ENCODE measurements at places on chromosomes 7 and 10.
A peak's percentile ranks its signal among the peaks of the same experiment; 100 is the strongest.

- DNase-seq: no peak
Measured at GRCh38 chr7:135262623-135263320, 29.1 kb downstream of the STRA8 start.

DNA sequence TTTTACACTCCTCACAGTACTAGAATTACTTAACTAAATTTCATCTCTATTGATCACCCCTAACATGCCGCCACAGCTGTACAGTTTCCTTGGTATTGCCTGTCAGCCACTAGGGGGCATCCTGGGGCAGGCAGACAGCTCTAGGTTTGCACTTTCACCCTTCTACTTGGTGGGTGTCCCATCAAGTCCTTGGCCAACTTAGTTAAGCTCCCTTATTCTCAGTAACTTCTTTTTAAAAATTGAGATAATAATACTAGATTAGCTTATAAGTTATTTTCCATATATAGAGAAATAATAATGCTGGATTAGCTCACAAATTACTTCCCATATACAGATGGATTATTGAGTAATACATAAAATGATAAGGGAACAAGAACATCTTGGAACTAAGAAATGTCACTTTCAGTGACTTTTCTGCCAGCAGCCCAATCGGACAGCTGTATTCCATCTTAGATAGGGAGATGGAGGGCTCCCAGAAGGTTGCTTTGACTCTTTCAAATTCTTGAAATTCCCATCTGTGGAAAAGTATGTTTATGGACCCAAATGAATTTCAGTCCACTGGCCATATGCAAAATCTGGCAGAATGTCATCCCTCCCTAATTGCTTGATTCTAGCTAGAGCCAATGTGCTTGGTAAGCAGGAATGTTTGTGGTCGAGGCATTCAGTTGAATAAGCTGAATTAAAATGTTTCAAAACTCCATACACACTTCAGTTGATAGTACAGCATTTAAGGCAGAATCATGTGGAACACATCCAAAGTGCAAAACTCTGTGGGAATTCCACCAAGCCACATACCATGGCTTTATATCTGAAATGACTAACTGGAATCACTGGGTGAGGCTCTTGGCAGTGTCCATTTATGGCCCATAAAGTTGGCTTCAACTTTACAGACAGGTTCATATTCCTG lies 309.7 kb downstream of the CSTF2T start:
- peak; percentile 66 for DNase-seq

- DNase-seq: no peak
Measured at GRCh38 chr7:23196306-23196705, 14.5 kb downstream of the NUP42 start.

- peak; percentile 74 for DNase-seq
Measured at GRCh38 chr7:128738570-128739047, 550 bp upstream of the CALU start.

DNA sequence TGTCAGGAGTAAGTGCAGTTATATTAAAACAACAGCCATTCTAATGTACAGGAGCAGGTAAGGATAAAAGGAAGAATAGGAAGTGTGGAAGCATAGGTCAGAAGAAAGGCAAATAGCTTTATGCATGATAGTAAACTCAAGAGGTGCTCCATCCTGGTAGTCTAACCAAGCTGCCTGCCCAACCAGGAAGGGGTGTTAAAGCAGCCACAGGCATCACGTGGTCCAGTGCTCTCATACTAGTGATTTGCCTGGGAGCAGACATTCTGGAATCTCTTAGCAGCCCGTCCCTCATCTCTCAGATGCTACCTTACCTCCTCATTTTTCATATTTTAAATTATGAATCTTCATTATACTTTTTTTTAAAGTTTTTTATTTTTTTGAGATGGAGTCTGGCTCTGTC lies 18.5 kb downstream of the ABRAXAS2 start:
- no peak for DNase-seq

DNA sequence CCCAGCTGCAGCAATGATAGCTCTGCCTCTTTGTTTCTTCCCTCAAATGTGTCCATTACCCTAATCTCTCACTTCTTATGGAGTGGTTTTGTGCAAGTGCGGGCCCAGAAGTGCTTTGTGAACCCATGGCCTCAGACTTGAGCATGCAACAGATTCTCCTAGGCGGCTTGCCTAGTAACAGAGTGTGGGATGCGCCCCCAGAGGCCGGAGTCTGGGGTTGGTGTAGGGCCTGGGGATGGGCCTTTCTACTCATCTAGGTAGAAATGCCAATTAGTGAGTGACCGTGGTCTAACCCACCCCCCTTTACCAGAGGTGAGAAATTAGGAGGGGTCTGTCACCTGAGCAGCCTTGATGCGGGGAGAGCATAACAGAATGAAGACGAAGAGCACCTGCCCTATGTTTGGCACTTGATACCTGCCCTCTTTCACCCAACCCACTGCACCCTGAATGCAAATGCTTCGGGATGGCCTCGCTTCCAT lies 7.0 kb upstream of the IGFBP1 start:
- DNase-seq: no peak

- DNase-seq: no peak
Measured at GRCh38 chr10:103445767-103446567, 6.2 kb downstream of the CALHM2 start.

DNA sequence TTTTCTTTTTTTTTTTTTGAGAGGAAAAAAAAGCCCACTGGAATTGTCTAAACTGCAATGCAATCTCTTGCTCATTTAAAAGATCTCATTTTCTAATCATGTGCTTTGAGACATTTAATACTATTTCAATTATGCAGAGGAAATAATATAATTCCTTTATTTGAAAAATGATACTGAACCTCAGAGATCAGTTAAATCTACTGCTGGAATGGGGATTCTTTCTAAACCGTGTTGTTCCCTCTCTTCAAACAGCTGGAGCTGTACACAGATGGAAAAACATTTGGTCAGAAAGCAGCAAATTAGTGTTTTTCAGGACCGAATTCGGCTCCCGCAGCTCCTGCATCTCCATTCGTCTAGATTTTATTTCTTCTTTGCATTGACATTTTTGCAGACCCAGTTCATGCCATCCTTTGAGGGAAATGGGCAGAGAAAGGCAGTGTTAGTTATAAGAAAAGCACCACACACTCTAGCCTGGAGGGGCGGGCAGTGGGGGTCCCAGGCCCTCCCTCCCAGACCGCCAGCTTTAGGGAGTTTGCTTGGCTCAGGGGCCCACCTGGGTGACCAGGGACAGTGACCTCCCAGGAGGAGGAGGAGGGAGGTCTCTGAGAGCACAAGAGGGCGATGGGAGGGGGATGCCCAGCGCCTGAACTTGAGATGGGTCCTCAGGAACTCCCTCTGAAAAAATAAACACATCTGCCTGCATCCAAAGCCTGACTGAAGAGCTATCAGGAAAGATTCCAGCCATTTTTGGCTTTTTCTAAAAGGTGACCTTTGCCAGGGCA lies 32.4 kb downstream of the TRIM8 start:
- no peak for DNase-seq

DNA sequence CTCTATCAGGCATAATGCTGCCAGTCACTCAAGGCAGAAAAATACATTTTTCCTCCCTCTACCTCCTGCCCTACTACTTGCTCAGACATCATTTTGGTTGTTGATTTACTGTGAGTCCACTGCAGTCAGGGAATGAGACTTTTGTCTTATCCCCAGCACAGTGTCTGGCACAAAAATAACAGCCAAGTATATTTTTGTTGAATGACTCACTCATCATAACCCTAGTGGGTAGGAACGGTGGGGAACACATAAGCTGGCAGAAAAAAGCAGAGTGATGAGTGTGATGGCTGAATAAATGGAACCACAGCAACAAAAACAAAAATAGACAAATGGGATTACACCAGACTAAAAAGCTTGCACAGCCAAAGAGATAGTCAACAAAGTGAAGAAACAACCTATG lies 65.8 kb upstream of the LAMB4 start:
- DNase-seq: no peak

GRCh38 chr7:81919494-81919893 lies 149.6 kb upstream of the HGF start:
- DNase-seq: no peak

DNA sequence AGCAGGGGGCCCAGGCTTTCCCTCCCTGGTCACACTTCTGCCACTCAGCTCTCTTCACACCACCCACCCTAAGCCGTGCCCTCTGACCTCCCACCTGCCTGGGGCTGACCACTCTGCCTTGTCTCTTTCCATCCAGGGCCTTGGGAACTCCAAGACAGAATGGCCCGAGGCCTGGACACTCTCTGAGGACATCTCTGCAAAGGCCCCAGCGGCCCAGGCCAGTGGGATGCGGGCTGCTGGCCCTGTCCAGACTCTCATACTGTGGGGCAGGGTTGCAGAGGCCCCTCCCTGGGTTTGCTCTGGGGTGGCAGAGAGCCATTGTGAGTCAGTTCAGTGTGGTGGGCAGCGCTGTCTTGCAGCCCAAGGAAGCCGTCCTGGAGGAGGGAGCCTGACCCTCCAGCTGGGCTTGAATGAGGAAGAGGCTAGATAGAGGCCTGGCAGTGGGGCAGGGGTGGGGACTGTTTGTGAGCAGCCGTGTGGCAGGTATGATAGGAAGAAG lies 39.9 kb upstream of the RABGEF1 start:
- DNase-seq: no peak

- no peak for DNase-seq
Measured at GRCh38 chr10:123831259-123831658, 60.3 kb downstream of the CPXM2 start.

DNA sequence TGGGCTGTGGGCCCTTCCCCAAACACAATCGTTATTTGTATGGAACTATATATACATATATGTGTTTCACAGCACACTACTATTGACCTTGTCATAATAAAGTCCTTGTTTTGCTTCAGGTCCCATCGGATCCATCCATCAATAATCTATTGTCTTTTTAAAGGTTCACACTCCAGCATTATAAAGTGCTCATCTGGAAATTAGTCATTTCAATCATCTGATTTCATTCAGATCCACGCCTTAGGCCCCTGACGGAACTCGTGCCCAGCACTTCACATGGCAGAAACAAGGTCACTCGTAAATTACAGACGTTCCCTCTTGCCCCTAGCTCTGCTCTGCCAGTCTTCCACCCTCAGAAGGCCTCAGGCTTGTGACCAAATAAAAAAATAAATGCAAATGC lies 133.1 kb upstream of the PPP2R2D start:
- DNase-seq: no peak

GRCh38 chr7:101100858-101101847 lies 15.9 kb downstream of the TRIM56 start:
- DNase-seq: no peak

DNA sequence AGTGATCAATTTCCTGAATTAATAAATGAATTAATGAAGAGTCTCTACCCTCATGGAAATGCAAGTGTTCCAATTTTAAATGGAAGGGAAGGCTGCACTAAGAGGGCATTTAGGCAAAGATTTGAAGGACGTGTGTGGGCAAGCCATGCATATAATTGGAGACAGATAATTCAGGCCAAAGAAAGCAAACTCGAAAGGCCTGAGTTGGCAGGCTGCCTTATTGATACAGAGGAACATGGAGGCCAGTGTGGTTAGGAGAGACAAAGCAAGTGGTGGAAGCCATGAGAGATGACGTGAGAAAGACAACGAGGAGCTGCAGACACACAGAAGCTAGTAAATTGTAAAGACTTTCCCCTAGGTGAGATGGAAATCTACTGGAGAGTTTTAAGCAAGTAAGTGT lies 15.4 kb upstream of the PCLO start:
- no peak for DNase-seq

DNA sequence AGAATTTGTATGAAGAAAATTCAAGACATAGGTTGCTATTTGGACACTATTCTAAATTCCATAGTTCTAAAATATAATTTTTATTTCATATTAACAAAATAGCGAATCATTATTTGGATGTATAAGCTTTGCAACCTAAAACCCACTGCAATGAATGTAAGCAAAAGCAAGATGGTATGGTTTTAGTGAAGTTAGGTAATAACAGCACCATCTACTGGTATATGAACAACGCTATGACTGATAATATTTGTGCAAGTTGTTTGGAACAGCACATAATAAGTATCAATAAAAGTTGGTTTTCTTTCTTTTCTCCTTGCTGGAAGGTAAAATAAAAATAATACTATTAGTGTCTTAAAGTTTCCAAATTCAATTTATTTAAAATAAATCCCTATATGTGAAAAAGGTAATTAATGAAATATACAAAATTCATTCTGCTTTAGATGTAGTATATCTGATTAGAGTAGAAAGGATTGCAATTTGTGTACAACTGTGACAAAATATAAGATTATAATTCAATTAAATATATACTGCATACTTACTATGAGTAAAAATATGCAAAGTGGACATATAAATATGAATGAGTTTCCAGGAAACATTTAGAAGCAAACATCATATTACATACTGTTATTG lies 79.0 kb upstream of the LSM8 start:
- DNase-seq: peak; percentile 11

DNA sequence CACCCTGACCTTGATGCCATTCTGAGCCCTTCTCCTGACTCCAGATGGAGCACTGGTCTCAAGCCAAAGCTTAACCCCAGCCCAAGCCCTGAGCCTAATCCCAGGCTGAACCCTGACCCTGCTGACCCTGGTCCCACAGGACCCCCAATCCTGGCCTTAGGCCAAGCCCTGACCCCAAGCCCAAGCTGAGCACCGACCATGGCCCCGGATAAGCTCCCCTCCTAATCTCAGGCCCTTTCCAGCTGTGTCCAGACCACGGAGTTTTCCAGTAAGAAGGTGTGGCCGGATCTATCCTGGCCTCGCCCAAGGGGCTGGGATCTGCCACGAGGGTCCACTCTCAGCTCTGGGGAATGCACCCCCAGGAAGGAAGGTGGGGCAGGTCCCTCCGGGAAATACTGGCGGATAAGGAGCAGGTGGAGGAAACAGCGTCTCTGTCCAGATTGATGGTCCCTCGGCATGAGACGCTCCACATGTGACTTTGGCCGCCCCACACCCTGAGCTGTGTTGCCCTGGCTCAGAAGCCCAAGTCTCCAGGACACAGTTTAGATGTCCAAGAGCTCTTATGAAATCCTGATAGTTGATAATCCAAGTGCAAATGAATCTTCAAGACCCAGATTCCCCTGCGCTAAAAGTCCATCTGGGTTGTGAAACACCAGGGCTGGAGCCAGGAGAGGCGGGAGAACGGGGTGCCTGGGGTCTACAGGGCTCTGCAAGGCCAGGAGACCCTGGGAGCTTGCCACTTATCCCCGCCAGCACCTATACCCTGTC lies 10.4 kb downstream of the ELN start:
- no peak for DNase-seq

Data from erythroblast (primary cell).